Epithelial cell of esophagus (primary cell): ENCODE measurements at places on chromosomes 12 and 14.

- DNase-seq: no peak
Measured at GRCh38 chr12:20280515-20280914, 87.8 kb upstream of the PDE3A start.

DNA sequence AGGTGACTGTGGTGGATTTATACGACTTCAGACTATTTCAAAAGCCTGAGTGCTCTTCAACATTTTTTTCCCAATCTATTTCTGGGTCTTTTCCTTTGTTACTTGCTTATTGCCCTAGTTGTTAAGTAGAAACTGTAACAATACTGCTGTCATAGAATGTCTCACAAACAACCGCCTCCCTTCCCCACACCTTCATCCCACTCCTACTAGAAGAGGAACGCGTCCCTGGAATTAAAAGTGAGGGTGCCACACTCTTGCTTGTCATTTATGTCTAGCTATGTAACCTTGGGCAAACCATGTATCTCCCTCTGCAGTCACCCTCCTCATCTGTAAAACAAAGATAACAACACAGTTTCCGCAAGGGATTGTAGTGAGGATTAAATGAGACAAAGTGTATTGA is 8.6 kb downstream of the BRAP start:
- DNase-seq: no peak

GRCh38 chr14:69614592-69614991 is 3.2 kb downstream of the SUSD6 start:
- DNase-seq: no peak

DNA sequence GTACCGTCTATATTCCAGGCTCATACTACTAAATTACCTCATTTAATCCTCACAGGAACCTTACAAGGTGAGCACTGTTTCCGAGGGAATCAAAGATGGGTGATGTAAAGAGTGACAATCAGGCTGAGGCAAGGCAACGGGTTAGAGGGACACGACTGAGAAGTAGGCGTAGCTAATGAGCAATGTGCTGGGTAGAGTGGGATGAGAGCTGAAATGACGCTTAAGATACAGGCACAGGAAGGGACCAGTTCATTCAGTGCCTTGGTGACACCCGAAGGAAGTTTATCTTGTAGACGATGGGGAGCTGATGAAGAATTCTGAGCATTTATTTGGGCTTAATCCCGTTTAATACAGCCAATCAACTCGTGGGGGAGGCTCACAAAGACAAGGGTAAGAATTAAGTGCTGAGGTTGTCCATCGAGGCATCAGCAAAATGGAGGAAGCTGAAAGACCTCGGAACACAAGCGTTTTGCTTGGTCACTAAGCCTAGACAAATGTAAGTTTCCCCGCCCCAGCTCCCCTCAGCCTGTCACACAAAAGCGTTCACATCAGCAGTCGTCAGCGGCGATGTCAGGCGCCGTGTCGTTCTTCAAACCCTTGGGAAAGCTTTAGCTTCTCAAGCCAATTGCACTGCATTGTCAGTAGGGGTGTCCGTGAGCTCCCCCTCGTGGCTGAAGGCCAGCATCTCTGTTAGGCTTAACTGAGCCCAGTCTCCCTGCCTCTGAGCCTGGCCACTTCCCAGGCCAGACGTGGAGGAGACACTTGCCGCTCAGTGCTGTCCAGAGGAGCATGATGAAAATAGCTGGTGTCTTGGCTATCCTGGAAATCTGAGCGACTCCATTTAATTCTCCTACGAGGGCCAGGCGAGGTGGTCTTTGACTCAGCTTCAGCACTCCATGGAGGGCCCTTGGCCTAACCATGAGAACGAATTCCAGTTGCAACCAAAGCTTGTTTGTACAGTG is 288.5 kb upstream of the G2E3 start:
- DNase-seq: peak; percentile 82

GRCh38 chr12:113537751-113538087 is 66.0 kb upstream of the LHX5 start:
- DNase-seq: peak; percentile 19

DNA sequence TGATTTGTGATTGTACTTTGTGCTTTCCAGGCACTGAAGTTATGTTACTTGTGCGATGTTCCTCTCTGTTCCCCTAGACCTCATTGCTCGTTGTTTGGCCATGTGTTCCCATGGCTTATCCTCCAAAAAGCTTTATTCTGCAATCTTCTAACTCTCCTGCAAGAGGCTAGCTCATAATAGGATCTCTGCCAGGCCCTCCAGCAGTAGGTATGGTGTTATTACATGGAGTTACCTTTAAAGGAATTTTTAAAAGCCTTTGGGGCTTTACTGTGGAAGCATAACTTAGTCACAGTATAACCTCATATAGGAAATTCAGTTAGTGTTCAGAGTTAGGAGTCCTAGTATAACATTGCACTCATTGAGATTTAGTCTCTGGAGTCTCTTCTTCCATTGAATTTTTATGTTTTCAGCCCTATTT is 292.3 kb downstream of the RAD51B start:
- peak; percentile 67 for DNase-seq

DNA sequence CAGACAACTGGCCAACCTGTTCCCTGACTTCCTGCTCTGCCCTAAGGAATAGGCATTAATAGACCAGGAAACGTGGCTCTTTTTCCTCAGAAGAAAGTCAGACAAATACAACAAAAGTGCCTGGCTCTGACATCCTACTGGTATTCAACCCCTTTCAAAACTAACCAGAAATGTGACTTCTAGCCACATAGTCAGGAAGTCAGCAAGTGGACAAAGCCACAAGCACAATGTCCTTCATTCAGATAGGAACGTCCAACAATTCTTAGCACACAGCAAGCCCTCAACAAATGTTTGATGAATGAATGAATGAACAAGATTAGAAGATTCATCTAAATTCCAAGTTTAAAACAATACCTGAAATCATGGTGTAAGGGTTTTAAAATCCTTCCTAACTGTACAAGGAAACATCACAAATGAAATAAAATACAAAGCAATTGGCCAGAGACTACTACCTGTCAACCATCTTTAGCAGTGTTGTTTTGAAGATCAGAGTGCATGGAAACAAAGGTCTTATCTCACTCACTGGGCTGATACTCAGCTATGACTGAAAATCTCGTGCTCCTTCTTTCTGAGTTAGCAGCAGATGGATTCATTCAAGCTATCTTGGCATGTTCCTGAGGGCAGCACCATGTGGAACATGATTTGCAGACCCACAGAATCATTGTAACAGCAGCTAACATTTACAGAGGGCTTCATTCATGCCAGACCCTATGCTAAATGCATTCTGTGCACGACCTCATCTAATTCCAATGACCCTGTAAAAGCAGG is 16.5 kb downstream of the APPL2 start:
- DNase-seq: no peak

- no peak for DNase-seq
Measured at GRCh38 chr14:92492258-92492657, 21.3 kb upstream of the RIN3 start.

DNA sequence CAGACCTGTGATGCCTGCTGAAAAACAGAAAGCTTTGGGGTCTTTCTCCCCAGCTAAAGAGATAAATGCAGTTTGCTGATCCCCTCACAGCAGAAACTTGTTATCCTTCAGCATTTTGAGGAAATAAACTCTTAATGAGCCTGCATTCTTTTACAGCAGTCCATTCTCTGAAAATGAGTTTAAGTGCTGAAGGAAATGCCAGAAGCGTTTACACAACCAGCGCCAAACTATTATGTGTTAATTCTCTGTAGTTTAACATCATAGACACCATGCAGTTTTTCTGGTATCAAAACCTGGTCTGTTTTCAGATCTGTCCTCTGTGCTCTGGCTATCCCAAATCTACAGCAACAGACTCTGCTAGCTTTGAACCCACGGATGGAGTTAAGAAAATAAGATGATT is 291.3 kb downstream of the NPAS3 start:
- no peak for DNase-seq

GRCh38 chr12:65827827-65828231 is 3.5 kb downstream of the HMGA2 start:
- no peak for DNase-seq

- peak; percentile 95 for DNase-seq
Measured at GRCh38 chr14:37122288-37122687, 50.1 kb downstream of the SLC25A21 start.

GRCh38 chr12:66365718-66366490 is 63.6 kb downstream of the HELB start:
- peak; percentile 40 for DNase-seq

DNA sequence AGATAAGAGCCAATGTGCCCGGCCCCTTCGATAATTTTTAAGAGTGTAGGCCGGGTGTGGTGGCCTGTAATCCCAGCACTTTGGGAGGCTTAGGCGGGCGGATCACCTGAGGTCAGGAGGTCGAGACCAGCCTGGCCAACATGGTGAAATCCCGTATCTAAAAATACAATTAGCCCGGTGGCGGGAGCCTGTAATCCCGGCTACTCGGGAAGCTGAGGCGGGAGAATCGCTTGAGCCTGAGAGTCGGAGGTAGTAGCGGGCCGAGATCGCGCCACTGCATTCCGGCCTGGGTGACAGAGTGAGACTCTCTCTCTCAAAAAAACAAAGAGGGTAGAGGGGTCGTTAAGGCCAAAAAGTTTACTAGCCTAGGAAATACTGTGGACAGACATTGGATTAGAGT is 2.6 kb downstream of the KRAS start:
- DNase-seq: no peak

- peak; percentile 32 for DNase-seq
Measured at GRCh38 chr12:124720681-124721500, 142.8 kb downstream of the SCARB1 start.

GRCh38 chr14:102511538-102511937 is 2.0 kb upstream of the ANKRD9 start:
- DNase-seq: no peak

GRCh38 chr12:96982671-96983070 is 75.6 kb downstream of the NEDD1 start:
- no peak for DNase-seq

- no peak for DNase-seq
Measured at GRCh38 chr12:26212396-26212795, 17.0 kb downstream of the SSPN start.

GRCh38 chr14:68373847-68374444 is 418.9 kb downstream of the ZFP36L1 start:
- no peak for DNase-seq

GRCh38 chr12:25715102-25715501 is 162.0 kb upstream of the LMNTD1 start:
- DNase-seq: no peak

DNA sequence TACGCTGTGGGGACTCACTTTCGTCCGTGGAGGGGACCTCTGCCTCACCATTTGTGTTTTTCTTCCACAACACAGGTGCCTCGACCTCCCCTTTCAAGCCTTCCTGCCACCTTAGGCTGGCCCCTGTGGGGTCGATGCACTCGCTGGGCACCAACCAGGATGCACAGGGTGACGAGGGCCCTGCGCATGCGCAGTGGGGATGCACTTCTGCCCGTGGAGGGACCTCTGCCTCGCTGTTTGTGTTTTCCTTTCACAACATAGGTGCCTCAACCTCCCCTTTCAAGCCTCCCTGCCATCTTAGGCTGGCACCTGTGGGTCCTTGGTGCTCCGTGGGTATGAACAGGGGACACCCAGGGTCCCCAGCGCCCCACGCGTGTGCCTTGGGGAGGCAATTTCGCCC is 356.8 kb downstream of the ALG10 start:
- DNase-seq: no peak

- no peak for DNase-seq
Measured at GRCh38 chr12:124756166-124756565, 107.5 kb downstream of the SCARB1 start.

DNA sequence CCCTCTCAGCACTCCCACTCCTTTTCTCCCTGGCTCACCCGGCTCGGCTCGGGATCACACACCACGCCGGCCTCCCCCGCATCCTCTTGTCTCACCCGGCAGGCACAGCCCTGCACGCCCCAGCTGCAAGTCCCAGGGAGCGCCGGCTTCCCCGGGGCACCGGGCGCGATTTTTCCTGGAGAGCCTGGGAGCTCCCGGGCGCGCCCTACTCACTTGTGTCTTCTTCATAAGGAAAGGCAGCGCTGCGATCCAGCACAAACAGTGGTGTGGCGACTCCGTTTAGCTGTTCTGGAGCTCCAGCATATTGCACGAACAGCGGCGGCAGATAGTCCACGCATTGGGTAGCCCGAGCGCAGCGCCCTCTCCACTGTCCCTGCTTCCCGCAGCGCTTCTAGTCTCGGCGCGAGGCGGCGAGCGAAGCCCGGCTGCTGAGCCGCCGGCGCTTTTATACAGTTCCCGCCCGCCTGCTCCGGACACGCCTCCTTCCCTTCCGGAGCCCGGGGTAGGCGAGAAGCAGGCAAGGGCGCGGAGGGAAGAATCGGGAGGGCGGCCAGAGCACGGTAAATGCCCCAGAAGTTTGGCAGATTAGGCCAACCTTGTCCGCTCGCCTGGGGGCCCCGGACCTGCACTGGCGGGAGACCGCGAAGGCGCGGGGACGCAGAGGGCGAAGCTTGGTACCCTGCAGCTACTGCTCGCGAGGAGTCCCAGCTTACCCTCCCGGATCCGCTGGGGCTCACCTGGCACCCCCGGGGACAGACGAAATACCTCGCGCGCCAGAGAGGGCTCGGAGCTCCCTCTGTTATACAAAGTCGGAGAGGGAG is at the start of gene KITLG:
KITLG (minus strand) TSS at position 421 of the 821 bp plus-strand sequence; CDS start at position 228, 193 bp downstream.
- DNase-seq: peak; percentile 88

GRCh38 chr12:49553512-49554088 is 14.3 kb downstream of the MCRS1 start:
- DNase-seq: peak; percentile 70

GRCh38 chr14:49614196-49614595 is 6.2 kb downstream of the RPL36AL start:
- no peak for DNase-seq

- peak; percentile 53 for DNase-seq
Measured at GRCh38 chr14:85688006-85688405, 158.1 kb downstream of the FLRT2 start.

DNA sequence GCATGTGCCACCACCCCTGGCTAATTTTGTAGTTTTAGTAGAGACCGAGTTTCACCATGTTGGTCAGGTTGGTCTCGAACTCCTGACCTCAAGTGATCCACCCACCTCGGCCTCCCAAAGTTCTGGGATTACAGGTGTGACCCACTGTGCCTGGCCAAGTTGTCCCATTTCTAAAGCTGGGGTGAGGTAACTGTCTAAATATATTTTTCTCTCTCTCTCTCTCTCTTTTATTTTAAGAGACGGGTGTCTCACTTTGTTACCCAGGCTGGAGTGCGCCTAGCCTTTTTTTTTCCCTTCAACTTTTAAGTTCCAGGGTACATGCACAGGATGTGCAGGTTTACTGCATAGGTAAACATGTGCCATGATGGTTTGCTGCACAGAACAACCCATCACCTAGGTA is 8.6 kb downstream of the ATF1 start:
- no peak for DNase-seq

- no peak for DNase-seq
Measured at GRCh38 chr14:58736606-58737005, 98.8 kb downstream of the DACT1 start.

- peak; percentile 83 for DNase-seq
Measured at GRCh38 chr12:124044809-124045321, 71.8 kb downstream of the ZNF664 start.

- DNase-seq: peak; percentile 10
Measured at GRCh38 chr12:41264281-41264680, 76.2 kb downstream of the PDZRN4 start.

DNA sequence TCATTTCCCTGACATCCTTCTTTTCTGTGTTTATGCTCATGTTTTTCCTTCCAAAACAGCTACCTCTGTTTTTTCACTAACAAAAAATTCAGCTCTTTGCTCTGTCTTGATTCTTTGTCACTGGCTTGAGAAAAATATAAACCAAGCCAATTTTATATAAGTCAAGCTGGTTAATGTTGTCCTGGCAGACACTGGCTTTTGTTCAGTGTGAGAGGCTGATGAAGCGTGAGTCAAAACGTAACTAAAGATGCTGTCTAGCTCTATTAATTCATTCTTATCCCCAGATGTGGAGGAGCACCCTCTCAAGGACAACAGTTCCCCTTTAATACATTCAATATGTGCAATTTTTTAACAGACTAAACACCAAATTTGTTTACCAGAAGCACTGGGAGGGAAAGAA is 15.8 kb downstream of the TSPAN8 start:
- DNase-seq: no peak
